SK-N-SH (cell line): ENCODE measurements at places on chromosomes 7 and 10.

- peaks cover 35% of the 10 kb centered on the region for H3K36me3 ChIP-seq
- H3K27ac ChIP-seq, result no peak overlapping the region
- no peaks in the 10 kb centered on the region for H3K4me1 ChIP-seq
- peak; percentile 38 for DNase-seq
These were observed 51.2 kb downstream of the KIF5B start for GRCh38 chr10:32005050-32005449.

GRCh38 chr10:97838091-97838490, 11.6 kb upstream of the GOLGA7B start:
- peaks cover 9% of the 10 kb centered on the region; the same call in 1 of the 2 replicates for H3K4me1 ChIP-seq
- peaks cover 10% of the 10 kb centered on the region; the same call in 1 of the 2 replicates for H3K27me3 ChIP-seq
- no peak overlapping the region for H3K4me3 ChIP-seq
- H3K27ac ChIP-seq, result no peak overlapping the region
- no peak for DNase-seq

GRCh38 chr10:68566955-68567354, 6.8 kb downstream of the TET1 start:
- H3K36me3 ChIP-seq, result no peaks in the 10 kb centered on the region
- no peak overlapping the region for H3K27ac ChIP-seq
- no peak for DNase-seq
- H3K4me1 ChIP-seq, result peaks cover 7% of the 10 kb centered on the region

DNA sequence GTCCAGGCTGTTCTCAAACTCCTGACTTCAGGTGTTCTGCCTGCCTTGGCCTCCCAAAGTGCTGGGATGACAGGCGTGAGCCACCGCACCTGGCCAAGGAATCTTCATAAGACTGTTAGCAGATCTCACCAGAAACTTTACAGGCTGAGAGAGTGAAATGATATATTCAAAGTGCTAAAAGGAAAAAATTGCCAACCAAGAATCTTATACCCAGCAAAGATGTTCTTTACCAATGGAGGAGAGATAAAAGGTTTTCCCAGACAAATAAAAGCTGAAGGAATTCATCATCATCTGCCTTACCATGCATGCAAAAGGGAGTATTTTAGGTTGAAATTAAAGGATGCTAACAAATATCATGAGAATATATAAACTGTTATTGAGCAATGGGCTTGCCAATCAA, 23.6 kb downstream of the GIMAP7 start:
- no peaks in the 10 kb centered on the region for H3K4me1 ChIP-seq
- H3K27ac ChIP-seq, result no peak overlapping the region
- DNase-seq, result no peak

- H3K4me3 ChIP-seq, result no peak overlapping the region
- H3K27ac ChIP-seq, result no peak overlapping the region
- peak; percentile 7 for DNase-seq
- no peaks in the 10 kb centered on the region for H3K4me1 ChIP-seq
These were observed 25.4 kb downstream of the CYP2C9 start for GRCh38 chr10:94963901-94964300.

- DNase-seq, result no peak
- H3K36me3 ChIP-seq, result no peaks in the 10 kb centered on the region; the same call in 1 of the 2 replicates
- H3K4me1 ChIP-seq, result peaks cover 16% of the 10 kb centered on the region; the same call in 1 of the 2 replicates
- peak overlapping the region; percentile 22; the same call in 1 of the 2 replicates for H3K27ac ChIP-seq
- H3K4me3 ChIP-seq, result no peak overlapping the region
These were observed 5.1 kb downstream of the PTTG1IP2 start for GRCh38 chr7:90474284-90475210.
